ENCODE measurements at places on chromosomes 2 and 18. TPM values are rescaled to one million over a fixed set of nuclear protein-coding genes. Genes with fewer than 3 reads are reported as not detected.
A peak's percentile ranks its signal among the peaks of the same experiment; 100 is the strongest.

GRCh38 chr2:168138901-168139300 lies 108.5 kb downstream of the STK39 start:
- no peak for DNase-seq

DNA sequence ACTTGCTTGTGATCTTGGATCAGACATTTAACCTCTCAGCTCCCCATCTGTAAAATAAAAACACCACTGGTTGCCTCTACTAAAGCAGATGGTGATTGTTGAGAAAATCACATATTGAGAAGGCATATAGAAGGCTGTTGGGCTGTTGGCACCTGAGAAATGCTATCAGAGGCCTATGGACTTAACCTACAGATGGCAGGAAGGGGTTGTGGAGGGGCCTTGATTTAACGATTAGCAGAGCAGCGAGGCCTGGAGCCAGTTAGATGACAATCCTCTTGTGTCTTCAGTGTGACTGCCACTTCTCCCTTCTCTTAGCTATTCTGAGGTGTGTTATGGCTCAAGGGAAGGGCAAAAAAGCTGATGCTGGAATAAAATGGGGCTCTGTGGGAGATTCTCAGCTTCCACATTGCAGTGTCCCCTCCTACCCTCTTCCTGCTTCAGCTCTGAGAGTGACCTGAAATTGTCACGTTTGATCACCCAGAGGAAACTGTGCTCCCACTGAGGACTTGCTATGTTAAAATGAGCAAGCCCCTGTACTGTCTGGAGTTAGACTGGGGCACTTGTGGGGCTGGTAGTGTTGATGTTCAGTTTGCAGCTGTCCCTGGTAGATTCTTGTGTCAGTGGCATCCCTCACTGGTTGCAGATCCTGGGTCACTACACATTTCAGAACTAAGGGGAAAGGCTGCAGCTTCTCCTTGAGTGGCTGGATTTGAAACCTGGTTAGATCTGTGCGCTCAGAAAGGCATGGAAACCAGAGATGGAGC lies 31.5 kb downstream of the CXCR4 start:
- DNase-seq, result no peak

DNA sequence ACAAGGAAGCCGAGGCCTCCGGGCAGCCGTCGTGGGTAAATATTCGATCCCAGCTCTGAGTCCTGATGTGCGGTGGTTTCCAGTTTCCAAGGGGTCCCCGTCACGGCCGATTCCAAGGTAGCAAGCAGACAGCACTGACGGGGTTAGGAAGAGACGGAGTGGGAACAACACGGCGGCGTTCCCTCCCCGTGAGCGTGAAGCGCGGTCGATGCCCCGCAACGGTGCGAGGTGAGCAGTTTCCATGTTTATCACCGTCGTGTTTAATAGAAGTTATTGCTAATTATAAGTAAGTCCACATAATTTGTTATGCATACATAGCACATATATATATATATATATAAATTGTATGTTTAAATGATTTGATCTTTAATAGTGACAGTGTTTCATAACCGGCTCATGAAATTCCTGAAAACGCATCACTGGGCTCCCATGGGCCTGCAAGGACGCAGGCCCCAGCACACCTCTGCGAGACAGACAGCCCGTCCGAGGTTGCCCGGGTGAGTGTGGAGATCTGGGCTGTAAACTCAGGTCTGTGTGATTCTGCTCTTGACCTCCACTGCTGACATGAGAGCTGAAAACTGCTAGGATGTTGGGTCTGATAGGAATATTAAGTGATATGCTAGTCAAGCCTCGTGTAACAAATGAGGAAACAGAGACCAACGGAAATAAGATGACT lies 243.5 kb upstream of the SALL3 start:
- DNase-seq, result no peak

DNA sequence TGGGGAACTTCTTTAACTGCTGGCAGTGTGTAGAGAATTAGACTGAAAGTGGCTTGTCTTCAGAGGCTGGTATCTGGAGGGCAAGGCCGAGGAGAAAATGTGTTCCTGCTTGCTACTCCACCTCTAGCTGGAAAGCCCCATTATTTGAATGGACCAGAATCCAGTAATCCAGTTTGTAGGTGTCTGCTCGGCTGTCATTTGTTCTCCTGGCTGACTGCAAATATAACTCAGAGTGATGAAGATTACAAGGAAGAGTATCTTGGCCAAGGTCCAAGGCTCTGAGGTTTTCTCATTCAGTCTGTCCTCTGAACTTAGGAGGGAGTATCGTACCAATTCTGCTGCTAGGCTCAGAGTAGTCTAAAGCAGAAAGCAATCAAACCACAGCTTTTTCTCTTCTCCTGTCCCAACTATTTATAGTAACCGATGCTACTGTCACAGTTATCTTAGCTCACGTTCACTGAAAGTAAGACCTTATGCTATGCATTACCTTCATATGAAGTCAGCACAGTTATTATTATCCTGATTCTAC lies 228.6 kb downstream of the SETBP1 start:
- DNase-seq, result no peak

DNA sequence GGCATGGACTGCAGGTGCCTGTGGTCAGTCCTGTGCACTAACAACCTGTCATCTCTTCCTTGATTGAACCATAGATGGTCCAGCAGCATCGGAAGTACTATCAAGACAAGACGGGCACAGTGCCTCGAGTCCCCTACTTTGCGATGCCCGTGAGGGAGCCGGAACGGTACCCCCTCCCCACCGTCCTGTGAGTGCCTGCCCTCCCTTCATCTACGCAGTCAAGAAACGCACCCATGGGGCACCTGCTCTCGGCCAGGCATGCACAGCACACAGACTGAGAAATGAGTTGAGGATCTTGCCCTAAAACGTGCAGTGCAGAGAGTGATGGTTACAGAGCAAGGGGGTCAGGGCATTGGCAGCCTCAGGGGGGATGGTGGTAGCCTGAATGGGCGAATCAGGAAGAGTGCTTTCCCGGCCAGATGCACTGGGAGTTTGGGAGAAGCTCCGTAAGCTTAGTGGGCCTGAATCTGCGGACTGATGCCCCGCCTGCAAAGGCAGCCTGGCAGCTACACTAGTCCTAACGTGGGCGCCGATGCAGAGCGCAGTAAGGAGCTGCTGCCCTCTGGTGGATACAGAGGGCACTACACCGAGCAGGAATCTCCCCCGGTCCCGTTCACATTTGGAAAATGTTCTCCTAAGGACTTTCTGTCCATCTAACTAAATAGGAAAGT lies 63.6 kb downstream of the CIB4 start:
- DNase-seq, result peak; percentile 36

- no peak for DNase-seq
Observed at GRCh38 chr2:237260039-237260620, 153.8 kb downstream of the COL6A3 start.

DNA sequence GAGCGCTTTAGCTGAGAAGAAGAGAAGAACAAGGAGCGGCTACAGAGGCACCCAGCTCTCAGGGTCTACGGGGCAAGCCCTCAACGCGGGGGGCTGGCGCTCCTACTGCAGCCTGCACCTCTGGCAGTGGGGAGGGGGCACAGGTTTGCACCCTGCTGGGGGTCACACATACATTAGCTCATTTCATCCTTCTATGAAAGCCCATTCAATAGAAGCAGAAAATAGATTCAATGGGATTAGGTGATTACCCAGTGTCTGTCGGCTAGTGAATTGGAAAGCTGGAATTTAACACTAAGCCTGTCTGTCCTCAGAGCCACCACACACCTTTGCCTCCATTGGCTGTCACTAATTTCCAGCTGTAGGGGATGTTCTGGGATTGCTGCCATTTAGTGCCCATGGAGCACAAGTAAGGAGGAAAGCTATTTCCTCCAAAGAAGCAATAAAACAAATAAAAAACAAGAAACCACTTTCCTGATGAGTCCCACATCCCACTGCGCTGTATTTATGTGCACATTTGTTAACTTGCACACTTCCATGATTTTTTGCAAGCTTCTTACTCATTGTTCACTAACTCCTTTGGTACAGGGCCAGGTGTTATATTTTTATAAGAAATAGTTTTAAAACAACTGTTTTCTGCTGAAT lies 319.6 kb upstream of the REV1 start:
- no peak for DNase-seq

- DNase-seq, result peak; percentile 47
Observed at GRCh38 chr18:22465859-22466457, 48.2 kb upstream of the CTAGE1 start.

DNA sequence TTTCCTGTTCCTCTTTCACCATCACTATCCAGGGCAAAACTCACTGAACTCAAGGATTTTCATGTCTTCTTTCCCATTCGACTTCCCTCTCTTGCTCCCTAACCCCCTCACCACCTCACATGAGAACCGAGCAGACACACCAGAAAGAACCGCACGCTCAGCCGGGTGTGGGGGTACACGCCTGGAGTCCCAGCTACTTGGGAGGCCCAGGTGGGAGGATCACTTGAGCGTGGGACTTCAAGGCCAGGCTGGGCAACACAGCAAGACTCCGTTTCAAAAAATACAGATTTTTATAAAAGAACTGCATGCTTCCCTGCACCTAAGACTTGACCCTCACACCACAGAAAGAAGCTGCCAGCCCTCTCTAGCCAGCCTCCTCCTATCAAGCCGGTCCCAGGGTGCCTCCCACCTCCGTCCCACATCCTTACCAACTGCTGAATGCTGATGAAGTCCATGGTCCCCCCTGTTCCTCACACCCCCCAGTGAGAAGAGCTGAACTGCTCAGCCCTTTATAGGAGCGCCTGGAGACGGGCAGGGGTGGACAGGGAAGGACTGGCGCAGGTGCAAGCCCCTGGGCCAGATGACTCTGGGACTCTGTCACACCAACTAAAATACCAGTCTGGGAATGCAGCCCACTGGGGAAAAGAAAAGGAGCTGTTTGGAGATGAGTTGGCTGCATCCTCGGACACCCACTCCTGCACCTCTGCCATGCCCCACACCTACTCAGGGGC lies at the start of gene ANKRD23:
ANKRD23 (minus strand) TSS at position 484 of the 731 bp plus-strand sequence; CDS start at position 455, 29 bp downstream.
- DNase-seq, result no peak

DNA sequence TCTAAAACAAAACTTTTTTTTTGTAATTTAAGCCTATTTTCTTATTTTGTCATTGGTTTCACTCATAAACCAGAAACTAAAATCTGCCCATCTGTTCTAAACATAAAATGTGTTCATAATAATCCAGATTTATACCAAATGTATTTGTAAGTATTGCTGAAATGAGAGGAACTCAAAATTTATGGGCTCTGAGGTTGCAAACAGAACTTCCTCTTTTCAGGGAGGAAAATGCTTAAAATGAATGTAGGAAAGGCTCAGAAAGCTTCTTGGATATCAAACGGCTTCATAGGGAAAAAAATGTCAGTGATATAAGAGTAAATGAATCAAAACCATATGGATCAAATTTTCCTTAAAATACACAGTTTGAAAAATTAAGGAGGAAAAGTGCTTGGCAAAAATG lies 83.9 kb downstream of the PAX3 start:
- DNase-seq, result no peak

GRCh38 chr2:110955556-110955955 lies 165.2 kb upstream of the BCL2L11 start:
- no peak for DNase-seq

DNA sequence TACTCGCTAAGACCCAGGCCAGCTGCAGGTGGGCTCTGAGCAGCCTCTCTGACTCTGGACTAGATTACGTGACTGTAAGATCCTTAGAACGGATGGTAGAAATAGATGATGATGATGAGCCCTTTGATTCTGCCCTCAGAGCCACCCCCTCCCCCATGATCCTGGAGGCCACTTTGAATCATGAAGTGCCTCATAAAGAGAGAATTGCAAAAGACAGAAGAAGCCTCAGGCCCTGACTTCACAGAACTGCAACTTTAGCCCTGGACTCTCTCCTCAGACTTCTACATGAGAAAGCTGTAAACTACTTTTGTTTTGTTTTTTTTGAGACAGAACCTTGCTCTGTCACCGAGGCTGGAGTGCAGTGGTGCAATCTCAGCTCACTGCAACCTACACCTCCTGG lies 15.4 kb upstream of the TET3 start:
- DNase-seq, result no peak

DNA sequence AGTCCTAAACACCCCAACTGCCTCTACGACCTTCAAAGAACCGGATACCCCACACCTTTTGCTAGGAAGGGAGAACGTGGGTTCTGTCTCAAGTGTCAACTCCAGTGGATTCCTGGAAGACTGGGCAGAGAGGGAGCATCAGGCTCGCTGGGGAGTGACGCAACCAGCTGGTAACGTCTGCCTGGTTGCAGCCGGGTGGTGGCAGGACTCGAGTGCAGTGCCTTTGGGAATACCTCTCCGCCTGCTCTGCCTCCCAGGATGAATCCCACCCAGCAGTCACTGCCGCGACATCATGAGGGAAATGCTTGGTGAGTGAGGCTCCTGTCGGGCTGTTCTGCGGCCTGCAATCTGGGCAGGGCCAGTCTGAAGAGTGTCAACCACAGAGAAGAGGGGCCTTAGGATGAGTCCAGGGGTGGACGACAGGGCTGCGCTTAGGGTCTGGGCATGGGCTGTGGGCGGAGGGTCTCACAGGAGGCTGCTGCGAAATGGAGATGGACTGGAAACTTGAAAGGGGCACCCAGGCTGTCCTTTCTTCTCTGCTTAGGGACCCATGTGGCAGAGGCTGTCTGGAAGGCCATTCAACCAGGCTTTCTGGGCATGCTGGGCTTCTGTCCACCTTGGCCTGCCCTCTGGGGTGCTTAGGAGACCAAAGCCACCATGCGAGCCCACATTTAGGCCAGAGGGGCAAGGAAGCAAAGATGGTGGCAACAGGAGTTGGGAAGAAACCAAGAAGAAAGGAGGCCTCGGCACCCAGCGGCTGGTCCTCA lies 12.9 kb downstream of the GPR17 start:
- DNase-seq, result no peak

GRCh38 chr2:8506746-8507145 lies 175.1 kb upstream of the ID2 start:
- DNase-seq, result no peak

GRCh38 chr18:59715966-59716369 lies 18.7 kb upstream of the CCBE1 start:
- DNase-seq, result no peak

- no peak for DNase-seq
Observed at GRCh38 chr2:220044383-220044782, 417.0 kb downstream of the SLC4A3 start.

- peak; percentile 43 for DNase-seq
Observed at GRCh38 chr2:239164335-239164871, 236.4 kb downstream of the HDAC4 start.

- DNase-seq, result no peak
Observed at GRCh38 chr18:75526038-75526437, 98.5 kb upstream of the SMIM21 start.

- DNase-seq, result no peak
Observed at GRCh38 chr2:121696410-121696930, 40.2 kb downstream of the NIFK start.

GRCh38 chr2:20067992-20068584 lies 16.7 kb upstream of the LAPTM4A start:
- no peak for DNase-seq

Gene PTPRN
- polyA plus RNA-seq, result 1.1 TPM

Gene EGR4
- not detected for polyA plus RNA-seq

Gene TRIM54
- polyA plus RNA-seq, result 0.07 TPM

Gene LYG1
- polyA plus RNA-seq, result 2.8 TPM

Gene DNAH6
- 4.3 TPM for polyA plus RNA-seq

Gene EPC2
- 59.9 TPM for polyA plus RNA-seq

Gene THADA
- 36.1 TPM for polyA plus RNA-seq

Gene ERFE
- polyA plus RNA-seq, result 0.61 TPM

Data from left lung (tissue), 14 donors.